ENCODE measurements at places on chromosomes 13 and 19.

DNA sequence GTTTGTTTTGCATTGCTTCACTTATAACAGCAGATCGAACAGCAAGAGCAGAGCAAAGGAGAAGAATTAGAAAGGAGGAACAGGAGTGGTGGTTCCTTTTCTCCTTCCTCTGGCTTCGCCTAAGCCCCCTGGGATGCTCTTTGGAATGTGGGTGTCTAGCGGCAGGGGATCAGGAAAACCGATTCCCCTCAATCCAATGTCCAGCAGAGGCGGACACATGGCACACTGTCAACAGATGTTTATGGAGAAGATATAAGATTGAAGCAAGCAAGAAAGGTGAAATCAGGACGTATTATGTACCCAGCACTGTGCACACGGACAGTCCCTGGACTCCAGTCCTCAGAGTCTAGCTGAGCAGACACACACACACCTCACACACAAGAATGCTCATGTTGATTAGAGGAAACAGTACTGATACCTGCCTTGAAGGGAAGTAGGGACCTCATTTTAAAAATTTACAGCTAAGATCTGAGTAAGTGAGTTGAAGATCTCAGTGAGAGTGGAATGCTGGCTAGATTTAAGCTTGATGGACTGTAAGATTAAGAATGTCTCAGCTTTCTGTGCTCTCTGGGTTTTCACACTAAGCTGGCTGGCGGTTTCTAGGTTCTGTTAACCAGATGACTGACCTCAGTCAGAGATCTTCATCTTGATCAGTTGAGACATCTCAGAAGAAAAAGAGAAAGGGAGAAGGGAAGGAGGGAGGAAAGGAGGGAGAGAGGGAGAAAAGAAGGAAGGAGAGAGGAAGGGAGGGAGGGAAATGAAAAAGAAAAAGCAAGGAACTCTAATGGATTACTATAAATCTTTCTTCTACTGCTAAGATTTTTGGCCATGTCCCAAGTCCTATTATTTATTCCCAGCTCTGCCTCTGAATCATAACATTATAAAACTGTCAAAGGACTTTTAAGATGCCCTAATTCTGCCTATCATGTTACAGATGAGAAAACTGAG, 44.8 kb downstream of the FLT1 start:
- DNase-seq = peak; percentile 11

DNA sequence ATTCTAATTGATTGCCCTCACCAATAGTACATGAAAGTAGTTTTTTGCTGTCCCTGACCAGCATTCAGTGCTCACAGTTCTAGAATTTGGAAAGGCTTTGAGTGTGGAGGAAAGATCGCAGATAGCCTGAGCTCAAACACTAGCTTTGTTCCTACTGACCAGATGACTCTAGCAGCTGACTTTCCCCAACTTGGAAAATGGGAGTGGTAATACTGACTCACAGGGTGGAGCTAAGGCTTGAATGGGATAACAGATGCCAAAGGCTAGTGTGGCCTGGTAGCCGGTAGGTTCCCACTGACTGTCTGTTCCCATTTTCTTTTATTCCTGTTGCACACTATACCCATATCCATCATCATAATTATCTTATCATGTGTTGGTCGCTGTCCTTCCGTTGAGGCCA, 3.7 kb downstream of the ZSCAN22 start:
- DNase-seq = peak; percentile 88

GRCh38 chr13:98918771-98919170, 59.1 kb downstream of the DOCK9 start:
- no peak for DNase-seq

GRCh38 chr19:13795595-13796300, 505 bp downstream of the ZSWIM4 start:
- peak; percentile 49 for DNase-seq

DNA sequence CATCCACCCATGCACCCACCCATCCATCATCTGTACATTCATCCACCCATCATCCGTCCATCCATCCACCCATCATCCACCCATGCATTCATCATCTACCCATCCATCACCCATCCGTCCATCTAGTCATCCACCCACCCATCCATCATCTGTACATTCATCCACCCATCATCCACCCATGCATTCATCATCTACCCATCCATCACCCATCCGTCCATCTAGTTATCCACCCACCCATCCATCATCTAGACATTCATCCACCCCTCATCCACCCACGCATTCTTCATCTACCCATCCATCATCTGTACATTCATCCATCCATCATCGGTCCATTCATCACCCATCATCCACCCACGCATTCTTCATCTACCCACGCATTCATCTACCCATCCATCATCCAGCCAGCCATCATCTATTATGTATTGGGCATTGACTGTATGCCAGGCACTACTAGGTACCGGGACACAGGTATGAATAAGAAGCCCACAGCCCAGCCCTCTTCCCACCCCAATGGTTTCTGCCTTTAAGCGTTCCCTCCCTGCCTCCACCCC, 16.7 kb upstream of the GALP start:
- no peak for DNase-seq

GRCh38 chr13:53601113-53601512, 572.5 kb downstream of the OLFM4 start:
- no peak for DNase-seq

DNA sequence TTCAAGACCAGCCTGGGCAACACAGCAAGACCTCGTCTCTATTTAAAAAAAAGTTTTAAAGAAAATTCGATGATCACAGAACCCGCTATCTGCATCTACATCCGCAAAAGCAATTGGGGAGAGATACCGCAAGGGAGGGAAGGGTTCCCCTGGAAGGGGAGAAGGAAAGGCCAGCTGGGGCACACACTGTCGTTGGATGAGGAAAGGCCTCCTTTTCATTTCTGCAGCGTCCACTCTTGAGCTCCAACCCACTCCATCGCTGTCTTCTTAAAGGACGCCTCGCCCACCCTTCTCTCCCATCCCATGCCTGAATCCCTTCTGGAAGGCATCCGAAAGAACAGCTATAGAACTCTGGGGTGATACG, 3.2 kb upstream of the PRKCG start:
- no peak for DNase-seq

GRCh38 chr19:1860042-1860775, 3.2 kb downstream of the KLF16 start:
- no peak for DNase-seq

DNA sequence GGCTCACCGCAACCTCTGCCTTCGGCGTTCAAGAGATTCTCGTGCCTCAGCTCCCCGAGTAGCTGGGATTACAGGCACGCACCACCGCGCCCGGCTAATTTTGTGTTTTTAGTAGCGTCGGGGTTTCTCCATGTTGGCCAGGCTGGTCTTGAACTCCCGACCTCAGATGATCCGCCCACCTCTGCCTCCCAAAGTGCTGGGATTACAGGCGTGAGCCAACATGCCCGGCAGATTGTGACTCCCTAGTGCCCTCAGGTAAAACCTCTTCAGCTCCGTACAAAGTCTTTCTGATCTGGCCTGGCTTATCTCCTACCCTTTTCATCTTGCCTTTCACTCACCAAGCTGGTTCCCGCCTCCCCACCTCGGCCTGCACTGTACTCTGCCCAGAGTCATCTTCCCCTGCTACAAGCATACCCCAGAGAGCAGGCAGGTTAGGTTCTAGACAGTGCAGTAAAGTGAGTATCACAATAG, 15.0 kb downstream of the BICRA start:
- DNase-seq = no peak

DNA sequence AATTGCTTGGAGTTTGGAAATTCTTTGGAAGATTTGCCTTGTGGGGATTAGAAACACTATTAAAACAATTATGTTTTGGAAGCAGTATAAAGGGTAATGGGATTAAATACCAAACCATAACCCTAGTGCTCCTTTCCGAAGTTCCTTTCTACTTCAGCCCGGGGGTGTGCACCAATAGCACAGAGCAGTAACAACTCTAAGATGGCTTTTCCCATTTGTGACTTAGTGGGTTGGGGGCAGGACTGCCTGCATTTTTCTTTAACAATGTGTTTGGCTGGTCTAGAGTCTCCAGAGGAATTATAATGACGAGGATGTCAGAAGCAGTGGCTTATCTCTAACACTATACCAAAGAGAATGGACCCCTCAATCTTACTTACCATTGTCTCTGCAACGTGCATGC, 11.9 kb upstream of the IL17D start:
- no peak for DNase-seq

DNA sequence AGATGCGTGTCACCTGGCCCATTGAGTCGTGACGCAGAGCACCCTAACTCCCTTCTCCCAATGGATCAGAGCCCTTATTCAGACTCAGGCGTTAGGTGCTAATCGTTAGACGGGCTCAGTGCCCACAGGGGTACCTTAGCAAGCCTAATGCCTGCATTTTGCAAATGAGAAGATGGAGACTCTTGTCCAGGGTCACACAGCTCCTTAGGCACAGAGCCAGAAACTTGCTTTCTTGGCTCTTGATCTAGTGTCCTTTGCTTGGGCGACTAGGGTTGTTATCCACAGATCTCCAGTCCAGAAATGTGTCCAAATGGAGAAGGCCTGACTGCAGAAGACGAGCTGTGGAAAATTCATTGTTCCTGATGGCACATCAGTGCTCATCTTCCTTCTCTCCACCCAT, 85.1 kb downstream of the C13orf42 start:
- no peak for DNase-seq

GRCh38 chr19:38674388-38675171, 27.1 kb downstream of the ACTN4 start:
- no peak for DNase-seq

GRCh38 chr19:14502334-14503092, 6.6 kb upstream of the GIPC1 start:
- no peak for DNase-seq

- DNase-seq = no peak
Measured at GRCh38 chr13:64314331-64314730, 2898.7 kb upstream of the PCDH20 start.

DNA sequence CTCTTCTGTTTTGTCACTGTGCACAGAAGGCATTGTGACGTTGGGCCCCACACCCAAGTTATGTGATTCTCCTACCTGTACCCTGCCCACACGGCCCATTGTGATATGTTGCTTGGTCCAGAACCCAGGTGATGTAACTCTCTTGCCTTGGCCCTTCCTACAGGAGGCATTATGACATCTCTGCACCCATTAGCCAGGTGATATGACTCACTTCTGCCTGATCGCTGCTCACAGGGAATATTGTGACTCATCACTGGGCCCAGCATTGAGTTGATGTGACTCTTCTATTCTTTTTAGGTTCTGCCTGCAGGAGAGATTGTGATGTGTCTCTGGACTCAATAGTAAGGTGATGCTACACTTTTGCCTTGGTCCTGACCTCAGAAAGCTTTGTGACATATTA, 65.4 kb upstream of the ZNF91 start:
- DNase-seq = no peak

GRCh38 chr13:85313761-85314503, 485.3 kb downstream of the SLITRK6 start:
- peak; percentile 57 for DNase-seq

DNA sequence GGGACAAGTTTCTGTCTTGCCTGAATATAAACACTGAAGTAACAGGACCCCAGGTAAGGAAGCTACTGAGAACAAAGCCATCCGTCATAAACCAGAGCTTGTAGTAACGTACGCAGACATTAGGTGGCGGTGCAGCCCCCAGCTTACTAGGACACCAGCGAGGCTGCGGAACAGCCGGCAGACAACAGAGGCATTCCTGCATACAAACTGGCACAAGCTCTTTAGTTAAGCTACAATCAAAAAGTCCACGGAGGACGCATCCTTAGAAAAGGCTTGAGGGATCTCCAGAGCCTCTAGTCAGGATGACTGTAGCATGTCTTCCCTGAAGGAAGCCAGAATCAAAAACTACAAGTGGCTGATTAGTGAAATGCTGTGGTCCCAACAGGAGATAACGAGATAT, 26.2 kb downstream of the ZNF160 start:
- DNase-seq = no peak

DNA sequence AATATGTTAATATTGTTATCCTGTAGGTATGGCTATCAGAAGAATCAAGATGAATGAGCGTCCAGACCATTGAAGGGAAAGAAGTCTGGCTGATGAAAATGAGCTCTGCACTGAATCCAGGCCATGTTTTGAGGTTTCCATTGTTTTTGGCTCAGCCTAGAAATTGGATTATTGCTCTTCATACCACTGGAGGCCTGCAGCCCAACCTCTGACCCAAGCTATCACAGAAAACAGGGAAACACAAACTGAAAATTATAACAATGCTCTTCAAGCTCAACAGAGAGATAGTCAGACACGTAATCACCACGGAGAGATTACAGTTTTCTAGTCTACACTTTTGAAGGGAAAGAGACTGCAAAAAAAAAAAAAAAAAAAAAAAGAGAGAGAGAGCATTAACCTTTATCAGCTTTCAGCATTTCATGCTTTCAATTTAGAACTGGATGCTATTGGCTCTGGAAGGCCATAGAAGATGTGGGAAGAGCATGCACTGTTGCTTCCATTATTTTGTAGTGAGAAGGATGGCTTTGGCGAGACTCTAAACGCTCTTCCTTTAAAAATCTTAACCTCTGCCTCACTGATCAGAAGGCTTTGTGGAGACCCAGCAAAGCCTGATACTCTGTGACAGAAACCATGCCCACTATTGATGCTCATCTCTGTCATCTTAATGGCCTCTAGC, 10.8 kb downstream of the EDNRB start:
- no peak for DNase-seq

GRCh38 chr19:11971041-11971440, 6.2 kb downstream of the ZNF763 start:
- DNase-seq = no peak

DNA sequence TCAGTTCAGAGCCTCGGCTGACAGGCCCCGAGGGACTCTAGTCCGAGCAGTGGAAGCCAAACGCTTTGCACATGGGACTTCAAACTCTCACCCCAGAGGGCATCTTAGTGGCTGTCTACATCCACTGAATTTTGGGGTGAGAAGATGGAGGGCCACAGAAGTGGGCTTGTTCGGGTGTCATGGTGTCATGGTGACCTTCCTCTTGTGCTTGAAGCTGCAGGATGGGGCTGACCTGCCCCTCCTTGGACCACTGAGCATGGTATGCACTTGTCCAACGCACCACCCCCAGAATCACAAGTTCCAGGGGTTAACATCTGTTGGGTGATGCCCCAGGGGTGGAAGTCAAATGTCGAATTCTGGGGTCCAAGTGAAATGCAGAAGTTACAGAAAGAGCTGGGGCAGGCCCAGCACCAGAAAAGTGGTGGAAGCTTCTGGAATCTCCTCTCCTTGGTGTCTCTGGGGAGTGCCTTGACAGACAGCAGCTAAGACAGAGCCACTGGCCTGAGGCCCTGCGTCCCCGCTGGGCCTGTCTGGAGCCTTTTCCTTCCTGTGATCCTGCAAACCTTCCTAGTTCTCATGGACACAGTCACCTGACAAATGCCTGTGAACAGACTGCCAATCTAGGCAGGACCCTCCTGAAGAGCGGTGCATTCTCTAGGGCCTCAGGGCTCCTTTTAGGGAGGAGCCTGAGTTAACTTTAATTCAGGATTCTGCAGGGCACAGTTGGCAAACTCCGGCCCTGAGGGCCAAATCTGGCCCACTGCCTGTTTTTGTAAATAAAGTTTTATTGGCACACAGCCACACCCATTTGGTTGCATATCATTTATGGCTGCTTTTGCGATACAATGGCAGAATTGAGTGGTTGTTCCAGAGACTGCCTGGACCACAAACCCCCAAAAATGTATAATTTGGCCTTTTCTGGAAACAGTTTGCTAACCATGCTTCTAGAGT, 65.1 kb upstream of the RANBP3 start:
- no peak for DNase-seq

GRCh38 chr13:21243045-21243897, 66.8 kb downstream of the MRPL57 start:
- no peak for DNase-seq

GRCh38 chr19:37867831-37868230, 38.6 kb downstream of the WDR87 start:
- DNase-seq = peak; percentile 76
